ENCODE measurements at places on chromosomes 6 and 20.

DNA sequence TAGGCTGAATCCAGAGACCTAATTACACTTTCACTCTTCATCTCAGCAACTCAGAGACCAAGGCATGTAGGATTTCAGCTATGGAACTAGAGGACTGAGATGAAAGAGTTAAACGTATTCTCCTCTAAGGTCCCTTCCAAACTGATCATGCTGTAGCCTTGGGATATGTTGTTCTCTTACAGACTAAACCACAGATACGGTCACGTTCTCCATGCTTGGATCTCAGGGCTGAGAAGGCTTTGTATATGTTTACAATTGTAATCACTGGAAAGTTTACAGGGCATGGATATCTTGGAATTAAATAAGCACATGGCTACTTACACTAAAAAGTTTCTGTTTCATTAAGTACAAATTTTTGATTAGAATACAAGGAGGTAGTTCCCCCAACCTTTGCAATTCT is 50.1 kb downstream of the PKIB start:
- no peak for DNase-seq

- no peak for DNase-seq
These were observed 119.9 kb downstream of the INSM1 start for GRCh38 chr20:20487811-20488210.

GRCh38 chr6:89339565-89339964 is 13.0 kb downstream of the UBE2J1 start:
- no peak for DNase-seq

DNA sequence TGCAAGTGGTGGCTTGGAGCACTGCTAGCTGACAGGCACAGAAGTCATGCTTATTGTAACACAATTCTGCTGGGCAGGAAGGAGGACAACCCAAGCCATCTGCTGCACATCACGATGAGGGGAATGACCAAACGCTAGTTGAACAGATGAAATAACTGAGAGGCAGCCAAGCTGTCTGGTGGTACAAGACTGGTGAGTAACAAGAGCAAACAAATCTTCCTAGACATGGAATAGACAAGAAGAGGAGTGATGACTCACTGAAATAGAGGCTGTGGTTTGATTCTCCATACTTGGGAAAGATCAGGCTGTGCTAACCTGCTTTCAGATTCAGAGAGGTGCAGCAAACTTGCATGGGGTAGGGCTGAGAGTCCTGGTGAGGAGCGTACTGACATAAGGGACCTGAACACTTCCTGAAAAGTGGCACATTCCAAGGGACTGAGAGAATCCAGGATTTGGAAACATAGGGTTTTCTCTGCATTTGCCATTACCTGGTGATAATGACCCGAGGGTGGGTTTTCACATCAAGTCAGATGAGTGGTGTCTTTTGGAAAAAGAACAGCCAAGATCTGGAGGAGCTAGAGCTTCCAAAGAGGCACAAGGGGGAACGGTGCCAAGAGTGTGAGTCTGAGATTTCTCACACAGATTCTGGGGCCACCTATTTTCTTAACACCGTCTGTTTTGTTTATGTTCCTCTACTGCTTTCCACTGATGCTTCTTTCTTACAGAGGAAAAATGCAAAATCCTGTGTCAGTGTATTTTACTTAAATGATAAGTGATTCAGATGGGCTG is 60.0 kb downstream of the PRL start:
- no peak for DNase-seq

DNA sequence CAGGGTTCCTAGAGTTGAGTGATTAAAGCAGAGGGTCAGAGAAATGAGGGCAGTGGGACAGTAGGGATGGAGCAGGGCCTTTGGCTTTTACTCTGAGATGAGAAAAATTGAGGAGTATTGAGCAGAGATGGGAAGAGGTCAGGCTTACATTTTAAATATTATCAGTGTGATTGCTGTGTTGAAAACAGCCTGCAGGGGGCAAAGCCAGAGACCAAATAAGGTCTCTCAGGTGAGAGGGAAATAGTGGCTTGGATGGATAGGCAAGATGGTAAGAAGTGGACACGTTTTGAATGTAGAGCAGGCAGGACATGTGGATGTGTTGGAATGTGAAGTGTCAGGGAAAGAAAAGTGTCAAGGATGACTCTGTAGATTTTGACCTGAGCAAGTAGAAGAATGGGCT is 105.0 kb upstream of the MAP3K7 start:
- no peak for DNase-seq

- no peak for DNase-seq
These were observed 535.2 kb upstream of the EPHA7 start for GRCh38 chr6:93954584-93954983.

DNA sequence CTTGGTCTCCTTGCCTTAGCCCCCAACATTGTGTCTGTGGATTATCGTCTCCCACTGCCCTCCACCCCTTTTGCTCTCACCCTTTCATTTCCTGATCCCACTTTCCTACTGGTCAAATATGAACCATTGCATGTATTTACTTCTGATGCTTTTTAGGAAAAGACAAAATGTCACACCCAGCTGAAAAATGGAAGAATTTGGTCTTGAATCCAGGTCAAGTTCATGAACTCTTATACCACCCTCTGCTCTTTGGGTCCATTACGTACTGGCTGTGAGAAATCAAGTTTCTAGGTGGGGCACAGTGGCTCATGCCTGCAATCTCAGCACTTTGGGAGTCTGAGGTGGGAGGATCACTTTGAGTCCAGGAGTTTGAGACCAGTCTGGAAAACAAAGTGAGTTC is 15.8 kb upstream of the KIF3B start:
- no peak for DNase-seq

- no peak for DNase-seq
These were observed 2.0 kb upstream of the ADA start for GRCh38 chr20:44653546-44653945.

GRCh38 chr20:46261456-46262253 is 46.6 kb downstream of the CDH22 start:
- DNase-seq: no peak

GRCh38 chr6:13788820-13789219 is 25.5 kb downstream of the MCUR1 start:
- DNase-seq: no peak

DNA sequence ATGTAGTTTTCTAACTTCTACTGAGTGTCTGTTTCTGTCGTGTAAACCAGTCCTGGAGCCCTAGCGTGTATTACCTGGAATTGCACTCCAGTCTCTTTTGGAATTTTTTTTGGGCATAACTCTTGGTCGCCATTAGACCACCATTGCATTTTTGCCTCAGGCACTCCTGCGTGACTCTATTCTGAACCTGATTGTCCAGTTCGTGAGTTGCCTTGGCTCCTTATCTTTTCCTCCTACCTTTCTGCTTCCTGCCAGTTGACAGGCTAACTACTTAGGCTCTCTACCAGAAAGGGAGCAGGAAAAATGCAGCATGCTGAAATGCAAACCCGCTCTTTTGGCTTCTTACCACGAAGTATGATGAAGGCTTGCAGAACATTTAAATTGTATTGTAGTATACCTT is 490.9 kb upstream of the SOX4 start:
- no peak for DNase-seq

DNA sequence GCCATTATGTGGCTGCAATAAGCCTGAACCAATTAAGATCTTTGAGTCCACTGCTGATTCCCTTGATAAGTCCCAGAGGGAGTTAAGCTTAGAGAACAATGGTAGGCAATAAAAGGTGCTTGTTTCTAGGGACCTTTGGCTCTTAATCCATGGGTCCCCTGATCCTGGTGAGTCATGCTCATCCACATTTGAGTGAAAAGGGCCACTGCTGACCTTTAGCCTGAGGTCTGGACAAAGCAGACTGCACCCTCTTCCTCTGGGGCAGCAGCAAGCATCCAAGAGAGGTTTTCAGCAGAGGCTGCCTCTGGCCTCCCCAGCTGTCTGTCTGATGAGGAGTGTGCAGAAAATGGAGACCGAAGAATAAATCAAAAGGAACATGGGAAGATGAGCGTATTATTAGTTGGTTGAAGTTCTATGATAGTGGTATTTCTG is 16.1 kb upstream of the SCGN start:
- no peak for DNase-seq

GRCh38 chr6:111804627-111805235 is 68.5 kb downstream of the FYN start:
- DNase-seq: peak; percentile 86

DNA sequence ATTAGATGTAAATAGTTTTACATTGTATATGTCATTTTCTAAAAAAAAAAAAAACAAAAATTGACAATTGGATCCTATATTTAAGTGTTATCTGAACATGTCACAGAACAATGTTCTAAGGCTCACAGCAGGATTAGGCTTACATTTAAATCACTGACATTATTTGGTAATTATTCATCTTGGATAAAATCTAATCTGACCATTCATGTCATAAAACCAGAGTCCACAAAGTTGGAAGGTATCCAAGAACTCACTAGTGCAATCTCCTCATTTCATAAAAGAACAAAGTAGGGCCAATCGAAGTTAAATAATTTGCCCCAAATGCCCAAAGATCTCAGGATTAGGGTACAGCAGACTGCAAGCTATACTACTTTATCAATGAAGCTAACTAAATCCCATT is 73.0 kb downstream of the PDSS2 start:
- no peak for DNase-seq

GRCh38 chr6:3013486-3013885 is 13.8 kb downstream of the NQO2 start:
- DNase-seq: no peak

DNA sequence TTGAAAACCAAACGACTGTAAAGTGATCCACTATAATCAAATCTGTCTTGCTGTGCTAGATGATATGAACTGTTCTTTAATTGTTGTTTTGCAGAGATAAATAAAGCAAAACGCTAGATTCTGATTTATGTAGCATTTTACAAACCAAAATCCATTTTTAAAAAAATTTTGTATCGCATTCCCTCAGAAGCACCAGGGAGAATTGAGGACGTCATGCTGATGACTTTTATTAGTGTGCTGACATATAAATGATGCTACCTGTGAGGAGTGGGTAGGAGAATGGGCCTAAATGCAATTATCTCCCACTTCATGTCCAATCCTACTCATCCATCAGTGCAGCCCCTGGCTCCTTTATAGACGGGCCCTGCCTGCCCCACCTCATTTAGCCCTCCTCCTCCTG is 282.4 kb downstream of the PACRG start:
- DNase-seq: no peak

- no peak for DNase-seq
These were observed 501.1 kb downstream of the PTPRT start for GRCh38 chr20:42688576-42688975.

- DNase-seq: no peak
These were observed 67.1 kb downstream of the NOL4L start for GRCh38 chr20:32517914-32518592.

DNA sequence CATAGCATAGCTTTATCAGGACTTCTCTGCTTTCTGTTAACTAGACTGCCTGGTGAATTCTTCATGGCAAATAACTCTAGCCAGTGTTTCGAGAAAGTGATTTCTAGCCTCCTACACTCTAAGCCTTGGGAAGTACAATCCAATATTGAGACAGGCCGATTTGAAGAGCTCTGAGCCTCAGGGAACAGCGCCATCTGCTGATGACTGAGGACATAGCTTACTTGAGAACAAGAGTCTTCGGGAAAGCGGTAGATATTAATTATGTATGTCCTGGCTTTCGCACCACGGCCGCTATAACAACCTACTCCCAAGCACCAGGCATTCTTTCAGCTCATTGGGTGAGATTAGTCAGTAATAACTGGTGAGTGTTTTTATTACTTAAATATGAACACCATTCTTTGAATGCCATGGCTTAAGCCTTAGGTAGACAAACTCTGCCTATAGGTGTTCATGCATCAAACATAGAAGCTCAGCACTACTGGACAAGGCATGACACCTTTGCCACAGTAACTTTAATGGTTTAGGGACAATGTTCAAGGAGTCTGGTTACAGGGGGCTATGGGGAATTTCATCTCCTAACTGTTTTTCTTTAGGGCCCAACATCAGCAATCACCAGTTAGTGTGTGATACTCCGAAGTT is 518.6 kb downstream of the BMP2 start:
- no peak for DNase-seq

DNA sequence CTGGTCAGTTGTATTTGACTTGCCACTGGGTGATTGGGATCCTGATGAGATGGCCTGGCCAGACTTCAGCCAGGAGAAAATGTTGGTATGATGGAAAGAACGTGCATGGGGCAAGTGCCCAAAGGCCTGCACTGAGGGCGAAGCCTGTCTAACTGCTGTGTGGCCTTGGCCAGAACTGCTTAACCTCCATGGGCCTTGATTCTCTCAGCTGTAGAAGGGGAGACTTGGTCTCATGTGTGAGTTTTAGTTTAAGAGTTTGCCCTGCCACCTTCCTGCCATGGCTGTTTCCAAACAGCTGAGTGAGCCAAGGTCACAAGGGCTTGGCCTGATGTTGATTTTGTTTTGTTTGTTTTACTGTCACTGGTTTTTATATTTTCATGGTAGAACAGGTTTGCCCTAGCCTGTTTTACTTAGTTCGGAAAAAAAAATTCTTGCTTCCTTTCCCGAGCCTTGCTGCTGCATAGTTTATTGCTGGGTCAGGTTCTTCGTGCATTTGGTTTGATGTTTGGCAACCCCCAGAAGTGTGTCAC is 35.3 kb downstream of the DSTN start:
- DNase-seq: no peak
